EL (cell line): ENCODE measurements at places on chromosomes 7 and 10.

GRCh38 chr10:122662231-122662630 lies 37.4 kb downstream of the C10orf120 start:
- DNase-seq: no peak

DNA sequence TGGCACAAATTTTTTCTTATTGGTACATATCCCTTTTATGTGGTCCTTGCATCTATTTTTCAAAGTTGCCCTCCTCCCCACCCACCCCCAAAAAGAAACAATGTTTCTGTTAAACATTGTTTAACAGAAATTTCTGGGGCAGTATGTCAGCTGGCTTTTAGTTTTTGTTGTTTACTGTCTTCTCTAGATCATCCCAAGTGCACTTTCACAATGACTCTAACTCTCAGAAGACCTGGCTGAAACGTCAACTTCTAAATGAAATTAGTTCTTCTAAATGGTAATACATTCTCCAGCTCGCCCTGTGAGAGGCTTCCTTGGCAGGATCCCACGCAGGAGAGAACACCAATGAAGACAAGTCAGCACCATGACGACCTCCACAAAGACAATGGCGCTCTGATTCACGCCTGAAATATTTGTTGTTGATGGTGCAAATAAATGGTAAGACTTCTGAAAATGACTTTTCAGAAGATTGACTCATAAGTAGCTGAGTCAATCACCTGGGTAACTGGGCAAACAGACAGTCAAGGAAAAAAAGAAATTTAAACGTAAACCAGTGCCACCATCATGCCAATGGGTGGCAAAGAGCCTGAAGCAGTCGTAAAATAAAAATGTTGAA lies 293.7 kb downstream of the FZD1 start:
- peak; percentile 90 for DNase-seq

DNA sequence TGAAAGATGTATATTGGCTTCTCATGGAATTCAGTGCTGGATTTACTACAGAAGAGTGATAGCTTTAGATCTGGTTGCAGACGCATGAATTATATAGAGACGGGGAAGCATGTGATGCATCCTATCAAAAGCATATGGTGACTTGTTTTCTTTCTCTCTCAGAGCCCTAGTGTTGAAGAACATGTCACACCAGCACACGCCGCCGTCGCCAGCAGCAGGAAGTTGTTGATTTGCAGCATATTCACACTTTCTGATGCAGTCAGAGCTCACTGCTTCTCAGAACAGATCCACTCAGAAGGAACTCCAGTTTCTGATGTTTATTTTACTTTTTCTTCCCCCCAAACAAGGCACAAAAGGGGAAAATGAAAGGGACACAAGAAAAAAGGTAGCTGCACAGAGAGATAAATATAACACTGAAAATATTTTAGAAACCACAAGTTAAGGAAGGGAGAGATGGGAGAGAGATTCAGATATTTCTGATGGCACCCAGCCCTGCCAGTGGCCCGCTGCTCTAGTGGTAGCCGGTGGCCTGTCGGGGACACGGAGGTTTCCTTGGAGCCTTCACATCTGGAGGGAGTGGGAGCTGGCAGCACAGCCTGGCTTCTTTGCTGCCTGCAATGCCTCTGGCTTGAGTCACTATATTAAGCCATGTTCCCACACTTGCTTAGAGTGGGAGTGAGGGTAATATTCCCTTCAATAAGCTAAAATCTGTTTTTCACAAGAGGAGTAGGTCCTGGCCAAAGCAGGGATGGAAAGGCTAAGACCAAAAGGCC lies 123.2 kb downstream of the NRP1 start:
- DNase-seq: peak; percentile 81

DNA sequence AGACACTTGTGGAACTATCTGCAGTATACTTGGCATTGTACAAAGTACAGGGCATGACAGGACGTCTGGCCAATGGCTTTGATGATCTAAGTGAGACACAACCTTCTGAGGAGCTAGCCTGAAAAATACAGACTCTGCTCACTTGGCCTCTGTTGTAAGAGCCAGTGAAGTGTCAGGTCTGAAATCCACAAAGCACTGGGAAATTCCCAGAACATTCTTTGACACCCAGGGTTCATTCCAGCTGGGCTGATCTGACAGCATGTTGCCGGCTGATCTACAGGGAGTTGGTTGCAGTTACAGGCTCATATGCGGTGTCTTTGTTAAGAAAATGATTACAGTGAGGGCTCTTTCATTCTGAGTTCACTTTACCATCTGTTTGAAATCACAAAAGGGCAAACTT lies 354.6 kb downstream of the PHF14 start:
- peak; percentile 5 for DNase-seq

GRCh38 chr7:123872908-123873307 lies 27.9 kb downstream of the HYAL4 start:
- no peak for DNase-seq

GRCh38 chr7:44121761-44122420 lies 1.5 kb downstream of the POLD2 start:
- no peak for DNase-seq

- DNase-seq: no peak
These were observed 10.0 kb upstream of the INPP5F start for GRCh38 chr10:119715628-119716505.

GRCh38 chr10:106942035-106942662 lies 222.4 kb downstream of the SORCS1 start:
- no peak for DNase-seq

DNA sequence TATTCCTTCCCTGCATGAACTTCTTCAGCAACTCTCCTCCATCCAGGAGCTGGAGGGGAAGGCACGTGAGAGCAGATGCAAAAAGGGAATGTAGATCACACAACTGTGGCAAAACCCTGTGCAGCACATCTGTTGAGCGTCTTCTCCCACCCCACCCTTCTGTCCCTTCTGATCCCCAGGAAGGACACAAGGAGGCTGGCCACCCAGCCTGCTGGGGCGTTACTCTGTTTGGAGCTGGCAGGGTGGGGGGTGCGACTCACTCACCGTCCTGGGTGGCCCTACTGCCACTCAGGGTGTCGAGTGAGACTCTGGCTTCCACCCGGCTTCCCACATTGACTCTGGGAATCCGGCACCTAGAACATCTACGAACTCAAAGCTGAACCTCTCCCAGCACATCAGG lies 10.2 kb upstream of the MMP21 start:
- no peak for DNase-seq

- no peak for DNase-seq
These were observed 107.1 kb upstream of the HABP2 start for GRCh38 chr10:113445736-113446135.

- DNase-seq: no peak
These were observed 62.7 kb downstream of the SEMA3E start for GRCh38 chr7:83586281-83586680.

DNA sequence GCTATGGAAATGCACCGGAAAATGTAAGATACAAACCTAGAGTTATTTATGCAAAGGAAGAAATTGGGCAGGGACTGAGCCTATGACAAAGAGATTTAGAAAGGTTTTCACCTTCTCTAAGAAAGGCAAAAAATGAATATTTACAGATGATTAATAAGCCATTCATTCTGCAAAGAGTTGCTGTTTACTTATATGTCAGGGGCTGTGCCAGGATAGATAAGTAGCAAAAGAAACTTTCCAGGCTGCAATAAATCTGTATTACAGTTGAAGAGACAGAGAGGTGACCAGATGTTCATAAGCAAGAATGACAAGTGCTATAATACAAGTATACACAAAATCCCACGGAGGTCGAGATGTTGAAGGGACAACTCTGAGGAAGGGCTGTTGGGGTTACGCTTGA lies 299.6 kb downstream of the CALN1 start:
- DNase-seq: no peak

DNA sequence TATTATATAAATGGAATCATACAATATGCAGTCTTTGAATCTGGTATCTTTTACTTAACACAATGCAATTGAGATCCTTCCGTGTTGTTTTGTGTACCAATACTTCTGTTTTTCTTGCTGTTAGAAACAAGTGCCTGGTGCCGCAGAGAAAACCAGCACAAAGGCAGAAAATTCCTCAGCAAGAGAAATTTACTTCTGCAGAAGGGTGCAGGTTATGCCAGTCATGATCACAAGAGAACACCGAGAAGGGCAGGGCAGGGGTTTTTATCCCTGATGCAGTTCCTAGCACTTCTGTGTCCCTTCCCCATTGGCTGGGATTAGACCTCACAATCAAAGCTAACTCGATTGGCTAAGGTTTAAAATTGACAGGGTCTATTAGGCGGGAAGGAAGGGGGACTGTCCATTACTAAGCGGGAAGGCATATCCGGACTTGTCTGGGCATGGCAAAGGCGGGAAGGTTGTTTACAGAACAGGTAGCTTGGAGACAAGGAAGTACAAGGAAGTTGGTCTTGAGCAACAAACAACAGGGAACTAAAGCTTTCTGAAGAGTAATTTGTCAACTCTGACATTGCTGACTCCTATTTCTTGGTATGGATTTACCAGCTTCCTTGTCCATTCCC lies 2.4 kb upstream of the ZNF33B start:
- no peak for DNase-seq
